ENCODE measurements at places on chromosomes 7 and 10.

DNA sequence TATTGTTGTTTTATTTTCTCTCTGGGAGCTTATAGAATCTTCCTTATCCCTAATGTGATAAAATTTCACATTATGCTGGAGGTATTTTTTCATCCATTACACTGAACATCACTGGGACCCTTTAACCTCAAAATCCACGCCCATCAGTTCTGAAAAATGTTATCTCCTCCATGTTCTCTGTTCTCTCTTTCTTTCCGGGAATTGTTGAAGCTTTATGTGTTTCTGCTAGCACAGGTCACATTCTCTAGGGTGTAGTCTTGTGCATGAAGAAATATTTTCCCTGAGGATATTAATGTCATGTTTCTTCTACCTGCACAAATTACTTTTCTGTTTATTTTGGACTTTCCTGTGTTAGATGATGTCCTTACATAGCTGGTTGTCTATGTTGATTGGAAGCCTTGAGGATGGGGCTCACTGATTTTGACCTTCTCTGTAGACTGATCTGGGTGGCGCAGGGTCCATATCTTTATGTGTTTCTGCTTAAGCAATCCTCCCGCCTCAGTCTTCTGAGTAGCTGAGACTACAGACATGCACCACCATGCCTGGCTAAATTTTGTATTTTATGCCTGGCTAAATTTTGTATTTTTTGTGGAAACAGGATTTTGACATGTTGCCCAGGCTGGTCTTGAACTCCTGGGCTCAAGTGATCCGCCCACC lies 31.4 kb upstream of the IL6 start:
- DNase-seq = no peak

GRCh38 chr7:141430455-141431139 lies 120.6 kb upstream of the AGK start:
- DNase-seq = no peak

GRCh38 chr10:132110713-132111112 lies 45.0 kb downstream of the JAKMIP3 start:
- no peak for DNase-seq

- no peak for DNase-seq
These were observed 175.6 kb downstream of the CHCHD3 start for GRCh38 chr7:132906193-132906835.

DNA sequence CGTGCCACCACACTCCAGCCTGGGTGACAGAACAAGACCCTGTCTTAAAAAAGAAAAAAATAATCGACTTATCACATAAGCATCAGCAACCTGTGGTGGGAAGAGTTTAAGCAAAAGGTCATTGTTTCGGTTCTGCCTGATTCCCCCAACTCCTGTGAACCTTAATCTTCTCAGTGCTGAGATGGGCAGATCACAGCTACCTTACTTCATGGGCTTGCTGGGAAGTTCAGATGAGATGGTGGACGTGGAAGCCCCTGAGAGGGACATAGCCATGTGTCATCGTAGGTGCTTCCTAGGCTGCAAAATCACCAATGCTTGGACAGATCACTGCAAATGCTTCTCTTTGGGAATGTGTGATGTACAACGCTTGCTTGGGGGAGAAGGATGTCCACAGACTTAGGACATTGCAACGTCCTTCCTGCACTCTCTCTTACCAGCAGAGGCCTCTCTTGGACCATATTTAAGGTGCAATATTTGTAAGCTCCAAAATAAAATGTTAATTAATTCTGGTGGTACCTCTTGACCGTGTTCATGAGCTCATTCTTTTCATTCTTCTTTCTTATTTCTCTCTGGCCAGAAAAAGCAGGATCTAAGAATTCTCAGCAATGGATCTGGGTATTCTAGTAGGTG lies 8.6 kb downstream of the GJD4 start:
- no peak for DNase-seq

GRCh38 chr10:97178074-97178473 lies 7.7 kb downstream of the SLIT1 start:
- DNase-seq = no peak

GRCh38 chr10:100101192-100102076 lies 19.8 kb upstream of the CPN1 start:
- DNase-seq = no peak

DNA sequence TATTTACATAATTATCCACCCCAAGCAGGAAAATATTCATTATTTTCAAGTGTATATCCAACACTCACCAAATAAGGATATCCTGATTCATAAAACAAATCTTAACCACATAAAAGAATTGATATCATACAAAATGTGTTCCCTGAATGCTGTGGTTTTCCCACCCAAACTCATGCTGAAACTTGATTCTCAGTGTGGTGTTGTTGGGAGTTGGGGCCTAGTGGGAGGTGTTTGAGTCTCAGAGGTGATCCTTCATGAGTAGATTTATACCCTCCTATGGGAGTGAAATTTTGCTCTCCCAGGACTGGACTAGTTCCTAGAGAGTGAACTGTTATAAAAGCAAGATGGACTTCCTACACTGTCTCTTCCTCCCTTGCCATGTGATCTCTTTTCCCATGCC lies 1028.3 kb downstream of the SORCS1 start:
- no peak for DNase-seq

- peak; percentile 16 for DNase-seq
These were observed at the start of gene KCNMA1 for GRCh38 chr10:77637532-77638320. Gene KCNMA1 (minus strand): TSS chr10:77637808.

GRCh38 chr10:58265249-58265648 lies 2.4 kb downstream of the IPMK start:
- no peak for DNase-seq

- no peak for DNase-seq
These were observed 49.1 kb downstream of the RAB11FIP2 start for GRCh38 chr10:117997673-117998072.

GRCh38 chr10:34480345-34480744 lies 334.8 kb downstream of the PARD3 start:
- no peak for DNase-seq

- DNase-seq = no peak
These were observed 32.1 kb downstream of the ELMO1 start for GRCh38 chr7:37416378-37417106.

DNA sequence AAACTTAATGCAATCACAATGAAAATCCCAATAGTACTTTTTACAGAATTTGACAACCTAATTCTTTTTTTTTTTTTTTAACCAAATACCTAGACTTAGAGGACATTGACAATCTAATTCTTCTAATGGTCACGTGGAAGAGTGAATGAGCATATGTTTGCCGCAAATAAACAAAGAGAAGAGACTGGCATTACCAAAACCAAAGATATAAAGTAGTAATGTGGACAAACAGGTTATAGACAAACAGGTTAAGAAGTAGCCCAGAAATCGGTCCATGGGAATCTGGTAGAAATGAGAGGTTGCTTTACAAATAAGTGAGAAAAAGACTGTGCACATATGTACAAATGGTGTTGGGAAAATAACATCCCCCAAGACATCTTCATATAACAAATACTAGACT lies 27.7 kb downstream of the BRAF start:
- no peak for DNase-seq

DNA sequence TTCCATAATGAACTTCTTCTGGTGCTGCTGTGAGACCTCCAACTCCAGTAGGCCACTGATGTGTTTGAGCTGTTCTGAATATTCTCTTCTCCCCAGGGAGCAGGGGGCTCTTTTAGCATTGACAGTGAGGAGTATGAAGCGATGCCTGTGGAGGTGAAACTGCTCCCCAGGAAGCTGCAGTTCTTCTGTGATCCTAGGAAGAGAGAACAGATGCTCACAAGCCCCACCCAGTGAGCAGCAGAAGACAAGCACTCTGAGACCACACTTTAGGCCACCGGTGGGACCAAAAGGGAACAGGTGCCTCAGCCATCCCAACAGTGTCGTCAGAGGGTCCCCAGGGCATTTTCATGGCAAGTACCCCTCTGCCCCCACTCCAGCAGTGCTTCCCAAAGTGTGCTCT lies 49.3 kb downstream of the DENND11 start:
- DNase-seq = no peak

DNA sequence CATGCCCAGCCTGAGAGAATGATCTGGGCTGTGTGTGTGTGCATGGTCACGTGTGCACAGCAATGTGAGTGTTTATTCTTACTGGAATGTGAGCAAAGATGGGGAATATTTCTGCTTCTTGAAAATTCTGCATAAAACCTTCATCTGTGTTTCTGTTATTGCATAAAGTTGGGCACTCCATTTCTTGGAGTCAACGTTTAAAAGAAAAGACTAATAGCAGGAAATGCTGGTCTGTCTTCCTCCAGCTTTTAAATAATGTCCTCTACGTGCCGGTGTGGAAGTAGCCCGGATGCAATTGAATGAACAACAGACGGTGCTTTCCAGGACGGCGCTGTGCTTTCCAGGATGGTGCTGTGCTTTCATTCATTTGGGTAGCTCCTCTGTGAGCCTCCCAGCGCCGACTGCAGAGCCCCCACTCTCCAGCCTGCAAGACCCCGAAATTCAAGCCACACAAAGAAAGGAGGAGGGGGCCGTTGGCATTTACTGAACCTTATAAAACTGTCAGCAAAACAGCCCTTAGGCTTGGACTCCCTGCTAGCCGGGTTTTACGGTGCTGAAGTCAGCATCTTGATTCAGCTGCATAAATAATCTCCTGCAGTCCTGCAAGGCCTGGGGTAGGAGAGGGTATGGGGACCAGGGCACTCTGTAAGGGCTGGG lies 158.2 kb upstream of the PRKCQ start:
- DNase-seq = no peak

DNA sequence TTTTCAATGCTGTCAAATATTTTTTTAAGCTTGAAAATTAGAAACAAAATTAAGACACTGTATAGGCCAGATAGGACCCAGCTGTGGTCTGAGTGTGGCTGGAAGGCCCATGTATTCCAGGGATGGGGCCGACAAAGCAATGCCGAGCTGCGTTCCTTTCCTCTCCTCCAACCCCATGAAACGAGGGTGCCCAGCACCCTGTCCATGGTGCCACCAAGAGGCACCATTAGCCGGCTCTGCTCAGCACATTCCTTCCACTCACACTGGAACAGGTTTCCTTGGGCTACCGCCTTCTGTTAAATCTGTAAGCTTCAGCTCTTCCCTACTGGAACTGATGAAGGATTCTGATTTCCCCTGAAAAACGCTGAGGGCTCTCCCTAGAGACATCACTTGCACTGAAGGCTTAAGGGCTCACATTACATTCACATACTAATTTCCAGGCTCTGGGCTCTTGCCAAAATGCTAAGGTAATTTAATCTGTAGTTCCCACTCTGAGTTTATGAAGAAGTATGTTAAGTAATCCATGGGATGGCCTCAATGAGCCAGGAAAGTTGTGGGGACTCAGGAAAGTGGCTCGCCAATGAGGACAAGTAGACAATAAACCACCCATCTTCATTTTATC lies 73.7 kb upstream of the CAMK2B start:
- DNase-seq = no peak

All from hypothalamus (tissue), 51 donors.